ENCODE measurements at places on chromosomes 3 and 15.

DNA sequence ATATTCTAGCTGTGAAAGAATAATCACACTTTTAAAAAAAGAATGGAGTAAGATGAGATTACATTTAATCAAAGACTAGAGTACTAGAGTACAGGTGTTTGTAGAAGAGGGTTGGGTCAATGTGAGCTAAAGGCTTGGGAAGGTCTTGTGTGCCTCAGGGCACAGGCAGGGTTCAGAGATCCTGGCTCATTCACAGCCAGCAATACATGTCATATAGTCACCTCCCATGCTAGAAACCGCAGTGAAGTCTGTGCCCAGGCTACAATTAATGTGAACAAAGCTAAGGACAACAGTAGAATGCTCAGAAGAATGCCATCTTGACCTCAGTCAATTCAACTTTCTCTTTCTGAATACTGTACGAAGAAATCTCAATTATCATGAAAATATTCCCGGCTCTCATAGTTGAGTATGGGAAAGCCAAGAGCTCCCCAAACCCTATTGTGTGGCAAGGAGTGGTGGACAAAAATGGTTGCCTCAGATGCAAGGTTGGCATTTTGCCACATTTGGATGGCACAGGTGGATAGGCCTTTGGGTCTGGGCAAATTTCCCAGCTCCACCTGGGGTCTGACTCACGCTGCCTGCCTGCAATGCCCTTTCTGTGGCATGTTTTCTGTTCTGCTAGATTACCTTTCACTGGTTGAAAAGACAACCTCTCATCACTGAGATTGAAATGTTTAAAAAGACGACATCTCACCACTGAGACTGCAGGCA is 70.2 kb downstream of the NMD3 start:
- DNase-seq, result no peak

GRCh38 chr15:101505610-101506337 is 16.3 kb upstream of the PCSK6 start:
- no peak for DNase-seq

- DNase-seq, result no peak
Measured at GRCh38 chr15:49148727-49149126, 6.7 kb downstream of the COPS2 start.

GRCh38 chr15:78702609-78703333 is 61.8 kb upstream of the CHRNB4 start:
- no peak for DNase-seq

GRCh38 chr15:51075826-51076523 is 18.7 kb downstream of the TNFAIP8L3 start:
- DNase-seq, result no peak

- DNase-seq, result no peak
Measured at GRCh38 chr3:195240939-195241338, 30.0 kb downstream of the XXYLT1 start.

- DNase-seq, result peak; percentile 51
Measured at GRCh38 chr3:197406266-197406665, 107.9 kb upstream of the DLG1 start.

GRCh38 chr15:87619161-87619960 is 637.2 kb downstream of the NTRK3 start:
- peak; percentile 95 for DNase-seq

GRCh38 chr3:28905798-28906197 is 375.1 kb upstream of the RBMS3 start:
- DNase-seq, result no peak

DNA sequence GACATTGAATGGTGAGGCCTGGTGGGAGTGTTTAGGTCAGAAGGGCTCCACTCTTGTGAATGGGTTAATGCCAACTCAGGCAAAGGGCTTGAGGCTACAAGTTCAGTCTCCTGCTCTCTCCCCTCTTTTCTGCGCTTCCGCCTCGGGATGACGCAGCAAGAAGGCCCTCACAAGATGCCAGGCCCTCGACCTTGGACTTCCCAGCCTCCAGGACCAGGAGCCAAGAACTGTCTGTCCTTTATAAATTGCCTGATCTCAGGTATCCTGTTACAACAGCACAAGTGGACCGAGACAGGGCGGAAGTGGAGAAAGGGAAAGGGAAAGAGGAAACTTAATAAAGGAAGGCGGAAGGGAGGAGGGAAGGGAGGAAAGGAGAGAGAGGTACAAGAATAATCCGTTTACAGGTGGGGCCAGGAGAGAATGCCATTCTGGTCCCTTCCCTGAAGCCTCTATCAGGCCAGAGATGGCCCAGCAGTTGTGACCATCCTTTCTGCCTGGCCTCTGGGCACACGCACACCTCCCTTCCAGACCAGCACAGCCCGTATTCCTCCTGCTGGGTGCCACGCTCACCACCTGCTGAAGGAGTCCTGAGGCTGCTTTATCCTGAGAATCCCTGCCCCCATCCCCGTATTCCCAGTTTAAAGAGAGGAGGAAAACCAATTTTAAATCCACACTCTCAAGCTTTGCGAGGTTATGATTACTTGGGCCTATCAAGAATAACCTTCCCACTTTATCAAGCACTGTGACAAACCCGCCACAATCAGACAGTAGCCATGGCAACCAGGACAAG is 64.2 kb downstream of the OXNAD1 start:
- DNase-seq, result no peak

- no peak for DNase-seq
Measured at GRCh38 chr3:42637001-42637400, 16.5 kb upstream of the ZBTB47 start.

- no peak for DNase-seq
Measured at GRCh38 chr15:84001037-84001436, 234.5 kb upstream of the GOLGA6L4 start.

DNA sequence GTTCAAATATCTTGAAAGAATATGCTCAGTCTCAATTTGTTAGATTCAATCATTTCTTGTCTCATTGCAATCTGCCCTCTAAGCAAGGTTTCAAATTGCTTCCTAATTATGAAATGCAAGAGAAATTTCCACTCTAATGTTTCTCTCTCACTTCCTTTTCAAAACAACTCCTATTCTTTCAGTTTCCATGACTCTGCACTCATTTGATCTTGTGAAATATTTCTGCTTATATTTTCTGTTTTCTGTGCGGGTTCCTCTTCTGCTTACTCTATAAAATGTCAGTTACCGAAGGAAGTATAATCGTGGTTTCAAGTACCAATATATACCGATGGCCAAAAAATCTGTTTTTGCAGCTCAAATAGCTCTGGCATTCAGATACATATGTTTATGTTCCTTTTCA is 521.9 kb upstream of the NAALADL2 start:
- no peak for DNase-seq

- no peak for DNase-seq
Measured at GRCh38 chr3:141233457-141234161, 2.0 kb downstream of the PXYLP1 start.

DNA sequence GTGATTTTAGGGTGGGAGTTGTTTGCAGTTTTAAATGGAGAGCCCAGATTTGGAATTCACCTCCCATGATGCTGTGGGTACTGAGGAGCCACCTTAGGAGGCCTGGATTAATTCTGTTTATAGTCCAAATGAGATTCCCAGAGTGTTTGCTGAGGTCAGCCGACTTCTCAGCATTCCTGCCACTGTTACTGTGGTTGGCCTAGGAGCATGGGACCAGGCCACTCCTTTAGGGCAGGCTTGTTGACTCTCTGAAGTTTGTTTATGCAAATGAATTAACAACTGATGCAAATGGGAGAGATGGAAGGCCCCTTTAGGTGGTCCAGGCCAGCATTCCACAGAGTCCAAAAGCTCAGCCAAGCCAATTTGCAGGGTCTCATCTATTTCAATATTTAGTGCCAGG is 46.1 kb downstream of the CACNA2D3 start:
- no peak for DNase-seq

- DNase-seq, result peak; percentile 83
Measured at GRCh38 chr3:55486101-55486856, 827 bp downstream of the WNT5A start.

- no peak for DNase-seq
Measured at GRCh38 chr15:29107291-29107890, 162.2 kb downstream of the NSMCE3 start.

Data from fibroblast of lung (primary cell).